ENCODE measurements at places on chromosomes 2 and 18.

DNA sequence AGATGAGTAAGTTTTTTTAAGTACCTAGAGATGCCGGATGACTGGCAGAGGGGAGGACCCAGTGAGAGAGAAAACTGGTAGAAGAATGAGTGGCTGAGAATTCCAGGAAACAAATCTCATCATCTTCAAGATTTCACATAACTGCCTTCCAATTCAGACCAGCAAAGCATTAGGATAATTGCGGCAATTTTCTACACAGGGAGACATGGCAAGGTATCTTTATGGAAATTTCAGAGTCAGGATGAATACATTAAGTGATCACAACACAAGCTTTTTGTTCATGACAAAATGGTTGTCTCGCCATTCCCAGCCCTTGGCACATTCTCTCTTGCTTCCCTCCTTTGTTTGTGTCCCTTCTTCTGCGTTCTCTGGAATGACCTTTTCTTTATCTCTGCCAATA, 82.1 kb downstream of the ALK start:
- DNase-seq: no peak

- DNase-seq: no peak
Measured at GRCh38 chr2:52336951-52337350, 1305.0 kb upstream of the NRXN1 start.

DNA sequence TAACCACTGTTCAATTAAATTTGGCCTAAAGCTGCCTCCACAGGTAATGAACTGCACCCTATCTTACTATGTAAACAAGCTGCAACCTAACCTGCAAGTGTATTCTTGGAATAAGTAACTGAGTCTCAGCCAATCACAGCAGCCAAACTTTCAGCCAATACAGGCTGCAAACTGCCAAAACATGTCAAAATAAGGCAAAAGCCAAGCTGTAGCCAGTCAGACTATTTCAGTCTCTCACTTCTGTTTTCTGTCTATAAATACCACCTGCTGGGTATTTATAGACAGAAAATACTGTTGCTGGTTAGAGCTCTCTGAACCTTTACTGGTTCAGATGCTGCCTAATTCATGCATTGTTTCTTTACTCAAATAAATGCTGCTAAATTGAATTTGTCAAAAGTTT, 14.3 kb downstream of the C2orf76 start:
- no peak for DNase-seq

GRCh38 chr18:75249672-75250470, 39.3 kb downstream of the TSHZ1 start:
- no peak for DNase-seq

GRCh38 chr2:75523313-75524275, 37.1 kb downstream of the EVA1A start:
- DNase-seq: no peak

DNA sequence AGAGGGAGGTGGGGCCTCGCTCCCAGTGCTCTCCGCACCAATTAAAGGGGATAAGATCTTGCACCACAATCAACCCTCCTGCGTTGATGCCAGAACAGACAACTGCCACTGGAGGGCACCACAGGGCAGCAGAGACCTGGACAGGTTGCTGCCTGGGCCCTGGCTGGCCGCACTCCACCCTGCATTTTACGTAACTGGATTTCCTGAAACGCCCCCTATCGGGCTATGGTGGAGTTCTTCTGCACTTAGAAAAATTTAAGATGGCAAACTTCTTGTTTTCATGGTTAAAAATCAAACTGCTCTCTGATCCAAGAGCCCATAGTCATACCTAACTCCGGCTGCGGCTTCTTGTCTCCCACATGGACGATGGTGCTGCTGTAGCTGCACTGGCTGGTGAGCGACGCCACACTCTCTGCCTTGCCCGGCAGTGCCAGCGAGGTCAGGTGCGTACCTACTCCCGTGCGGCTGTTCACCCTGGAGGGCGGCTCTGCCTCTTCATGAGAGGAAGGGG, 16.8 kb upstream of the HES6 start:
- DNase-seq: peak; percentile 90

DNA sequence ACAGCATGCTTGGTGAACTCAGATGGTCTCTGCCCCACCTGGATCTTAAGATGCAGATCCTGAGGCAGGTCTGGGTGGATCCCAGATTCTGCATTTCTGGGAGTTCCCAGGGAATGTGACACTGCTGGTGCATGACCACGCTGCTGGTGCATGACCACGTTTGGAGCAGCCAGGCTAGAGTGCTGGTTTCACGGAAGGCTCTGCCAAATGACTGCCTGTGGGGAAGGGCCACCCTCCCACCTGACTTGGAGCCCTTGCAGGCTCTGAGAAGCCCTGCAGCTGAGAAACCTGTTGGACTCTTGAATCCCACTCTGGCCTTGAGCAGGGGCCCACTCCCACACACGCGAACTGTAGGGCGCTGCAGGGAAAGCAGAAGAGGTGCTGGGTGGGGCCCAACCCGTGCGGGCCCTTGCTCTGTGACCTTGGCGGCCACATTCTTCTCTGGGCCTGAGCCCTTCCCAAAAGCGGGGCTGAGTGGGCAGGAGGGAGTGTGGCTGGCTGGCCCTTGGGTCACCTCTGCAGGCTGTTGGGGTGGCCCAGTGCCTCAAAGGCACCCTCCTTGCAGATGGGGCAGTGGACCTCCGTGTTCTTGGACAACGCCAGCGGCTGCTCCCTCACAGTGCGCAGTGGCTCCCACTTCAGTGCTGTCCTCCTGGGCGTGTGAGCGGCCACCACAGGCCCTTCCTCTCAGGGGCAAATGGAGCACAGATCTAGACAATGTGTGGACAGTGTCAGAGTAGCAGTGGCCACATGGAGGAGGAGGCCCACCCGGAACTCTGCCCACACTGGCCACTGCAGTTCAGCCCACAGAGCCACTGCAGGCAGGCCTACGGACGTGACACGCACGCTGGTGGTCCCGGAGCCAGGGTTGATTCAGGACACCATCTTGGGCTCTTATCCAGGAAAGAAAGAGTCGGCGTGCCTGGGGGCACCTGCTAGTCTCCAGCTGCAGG, 7.9 kb downstream of the ERFE start:
- DNase-seq: no peak

DNA sequence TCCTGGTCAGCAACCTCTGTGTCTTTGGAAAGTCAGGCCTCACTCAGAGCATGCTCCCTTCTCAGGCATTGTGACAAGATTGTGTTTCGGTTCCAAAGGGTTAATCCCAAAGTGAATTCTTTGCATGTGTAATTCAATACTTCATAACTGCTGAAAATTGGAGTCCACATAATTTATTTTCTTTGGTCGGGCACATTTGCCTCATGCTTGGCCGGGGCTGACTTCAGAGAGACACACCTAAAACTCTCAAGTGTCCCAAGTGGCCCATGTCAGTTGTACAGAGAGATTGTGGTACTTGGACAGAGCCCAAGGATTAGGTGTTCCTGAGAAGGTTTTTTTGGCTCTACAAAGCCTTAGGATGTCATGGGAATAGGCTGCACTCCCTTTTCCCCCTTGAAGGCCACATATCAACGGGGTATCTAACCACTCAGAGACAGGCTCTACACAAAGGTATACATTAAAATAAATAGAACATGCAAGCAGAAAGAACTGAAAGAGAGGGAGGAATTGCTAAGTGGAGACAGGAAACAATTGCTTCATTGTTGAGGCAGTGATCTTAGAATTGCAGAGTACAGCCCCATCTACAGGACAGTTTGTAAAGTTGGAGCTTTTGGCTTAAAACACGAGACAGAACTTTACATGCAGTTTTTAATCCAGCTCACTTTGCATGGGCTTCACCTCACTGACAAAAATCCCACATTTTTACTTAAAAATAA, 1232.3 kb upstream of the ZEB2 start:
- peak; percentile 61 for DNase-seq

DNA sequence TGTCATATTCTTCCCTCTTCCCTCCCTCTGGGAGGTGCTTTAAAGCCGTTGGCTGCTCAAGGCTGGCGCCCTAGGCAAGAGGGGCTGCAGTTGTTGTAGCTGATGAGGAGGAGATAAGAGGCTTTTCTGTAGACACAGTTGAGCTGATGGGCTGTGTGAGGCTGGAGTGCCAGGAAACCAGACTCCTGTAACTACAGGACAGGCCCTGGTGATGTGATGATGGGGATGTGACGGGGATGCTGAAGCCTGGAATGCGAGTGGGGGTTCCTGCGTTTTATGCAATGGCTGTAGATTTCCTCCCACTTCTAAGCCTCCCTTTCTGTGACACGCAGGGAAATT, 5.7 kb upstream of the EFR3B start:
- DNase-seq: no peak

DNA sequence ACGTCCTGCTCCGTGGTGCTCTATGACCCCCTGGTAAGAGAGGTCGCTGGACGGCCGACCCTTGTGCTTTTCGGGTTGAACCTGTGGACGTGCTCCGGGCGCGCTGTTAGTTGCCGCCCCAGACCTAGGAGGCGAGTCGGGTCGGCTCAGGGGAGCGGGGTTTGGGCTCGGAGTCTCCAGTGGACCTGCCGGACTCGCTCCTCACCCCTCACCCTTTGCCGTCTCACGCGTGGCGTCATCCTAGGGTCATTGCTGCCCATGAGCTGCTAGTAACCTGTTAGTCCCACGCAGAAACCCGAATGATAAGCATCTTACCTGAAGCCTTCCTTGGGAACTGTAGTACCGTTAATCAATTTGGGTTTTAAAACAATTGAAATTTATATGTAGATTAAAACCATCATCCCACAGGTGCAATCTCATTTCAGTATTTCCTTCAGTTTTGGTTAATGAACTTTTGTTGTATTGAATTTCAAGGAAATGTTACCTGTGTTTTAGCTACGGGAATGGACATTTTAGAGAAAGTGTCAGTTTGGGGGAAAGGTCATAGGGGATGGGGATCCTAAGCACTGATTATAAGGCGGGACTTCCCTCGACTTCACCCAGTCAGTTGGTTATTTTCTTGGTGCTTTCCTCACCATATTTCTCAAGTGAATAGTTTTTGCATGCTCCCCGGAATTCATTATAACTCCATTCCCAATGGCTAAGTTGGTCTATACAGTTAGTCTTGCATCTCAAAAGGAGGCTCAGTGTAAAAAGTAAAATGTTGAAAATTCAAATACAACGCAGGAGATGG, 536 bp downstream of the ELP2 start:
- peak; percentile 20 for DNase-seq

- peak; percentile 80 for DNase-seq
Measured at GRCh38 chr2:106542746-106543359, 55.7 kb downstream of the CD8B2 start.

DNA sequence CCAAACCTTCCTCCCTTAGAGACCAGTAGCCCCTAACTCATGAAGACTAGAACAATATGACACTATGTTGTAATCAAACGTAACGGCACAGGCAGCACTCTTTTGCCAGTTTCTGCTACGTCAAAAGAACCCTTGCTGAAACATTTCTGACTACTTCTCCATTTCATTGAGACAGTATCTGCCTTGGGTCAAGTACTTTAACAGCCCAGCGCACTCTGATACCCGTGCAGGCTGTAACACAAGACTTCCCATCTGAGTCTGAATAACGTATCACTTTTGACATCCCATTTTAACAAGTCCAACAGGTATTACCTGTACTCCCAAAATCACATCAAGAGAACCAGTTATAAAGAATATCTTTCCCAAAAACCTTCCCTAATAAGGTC, 38.4 kb downstream of the TBC1D8 start:
- no peak for DNase-seq

DNA sequence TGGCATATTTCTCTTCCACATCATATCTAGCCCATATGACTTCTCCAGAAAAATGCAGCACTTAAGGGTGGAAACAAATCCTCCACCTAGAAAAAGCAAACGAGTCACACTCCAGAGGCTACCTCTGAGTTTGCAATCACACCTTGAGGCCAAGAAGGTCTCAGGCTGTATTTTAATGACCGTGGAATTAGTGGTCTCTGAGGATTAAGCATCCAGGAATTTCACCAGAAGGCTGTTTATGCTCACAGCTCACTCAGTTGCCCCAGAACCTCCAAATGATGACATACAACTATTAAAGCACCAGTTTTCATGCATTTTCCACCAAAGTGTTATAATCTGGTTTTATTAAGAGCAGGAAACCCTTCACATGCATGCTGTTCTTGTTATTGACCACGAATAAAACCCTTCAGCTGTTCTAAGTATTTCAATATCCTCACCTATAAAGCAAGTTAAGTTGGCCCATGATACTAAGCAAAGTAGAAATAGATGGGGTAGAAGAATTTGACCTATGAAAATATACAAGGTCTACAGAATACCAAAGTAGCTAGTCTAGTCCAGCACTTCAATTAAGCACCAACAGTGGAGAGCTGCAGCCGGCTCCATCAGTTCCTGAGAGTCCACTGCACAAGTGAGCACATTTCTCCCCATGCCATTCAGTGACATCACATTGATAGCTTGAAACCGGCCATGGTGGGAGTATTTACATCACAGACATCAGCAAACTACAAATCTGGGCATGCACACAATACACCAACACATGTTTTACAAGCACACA, 39.5 kb upstream of the SLC14A1 start:
- DNase-seq: no peak

GRCh38 chr2:73070643-73071359, 711 bp downstream of the SFXN5 start:
- DNase-seq: peak; percentile 49

- DNase-seq: no peak
Measured at GRCh38 chr2:15619076-15619475, 27.4 kb downstream of the DDX1 start.
